Prostate gland (tissue), 2 donors: ENCODE measurements at places on chromosomes 16 and 17. TPM values are rescaled to one million over a fixed set of nuclear protein-coding genes. Genes with fewer than 3 reads are reported as not detected.

DNA sequence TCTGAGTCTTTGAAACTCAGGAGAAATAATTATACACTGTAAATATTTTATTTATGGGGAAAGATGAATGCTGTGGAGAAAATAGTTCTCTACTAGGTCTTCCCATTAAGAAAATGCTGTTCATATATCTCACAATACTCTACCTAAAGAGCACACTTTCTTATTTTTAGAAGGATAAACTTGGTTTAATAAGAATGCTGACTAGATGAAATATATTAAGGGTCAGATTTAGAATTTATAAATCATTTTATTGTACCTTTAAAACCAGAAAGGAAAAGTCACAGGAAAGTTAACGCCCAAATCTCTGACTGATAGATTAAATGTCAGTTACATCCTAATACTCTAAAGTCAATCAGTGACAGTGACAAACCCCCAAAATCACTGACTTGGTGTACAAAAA, 48.7 kb downstream of the SLC6A4 start:
- H3K27ac ChIP-seq = no peak overlapping the region
- H3K4me3 ChIP-seq = no peak overlapping the region
- no peaks in the 10 kb centered on the region for H3K4me1 ChIP-seq

- no peak overlapping the region for H3K4me3 ChIP-seq
- peaks cover 3% of the 10 kb centered on the region for H3K36me3 ChIP-seq
- H3K27ac ChIP-seq = no peak overlapping the region
- no peaks in the 10 kb centered on the region for H3K4me1 ChIP-seq
Measured at GRCh38 chr17:80882323-80882722, 109.3 kb upstream of the CHMP6 start.

SLC38A8 gene
- not detected for total RNA-seq

GRCh38 chr17:73646409-73647300, 2.4 kb upstream of the SDK2 start:
- DNase-seq = no peak
- H3K36me3 ChIP-seq = no peaks in the 10 kb centered on the region
- no peaks in the 10 kb centered on the region for H3K27me3 ChIP-seq
- no peak overlapping the region for H3K27ac ChIP-seq
- no peaks in the 10 kb centered on the region for H3K4me1 ChIP-seq

DNA sequence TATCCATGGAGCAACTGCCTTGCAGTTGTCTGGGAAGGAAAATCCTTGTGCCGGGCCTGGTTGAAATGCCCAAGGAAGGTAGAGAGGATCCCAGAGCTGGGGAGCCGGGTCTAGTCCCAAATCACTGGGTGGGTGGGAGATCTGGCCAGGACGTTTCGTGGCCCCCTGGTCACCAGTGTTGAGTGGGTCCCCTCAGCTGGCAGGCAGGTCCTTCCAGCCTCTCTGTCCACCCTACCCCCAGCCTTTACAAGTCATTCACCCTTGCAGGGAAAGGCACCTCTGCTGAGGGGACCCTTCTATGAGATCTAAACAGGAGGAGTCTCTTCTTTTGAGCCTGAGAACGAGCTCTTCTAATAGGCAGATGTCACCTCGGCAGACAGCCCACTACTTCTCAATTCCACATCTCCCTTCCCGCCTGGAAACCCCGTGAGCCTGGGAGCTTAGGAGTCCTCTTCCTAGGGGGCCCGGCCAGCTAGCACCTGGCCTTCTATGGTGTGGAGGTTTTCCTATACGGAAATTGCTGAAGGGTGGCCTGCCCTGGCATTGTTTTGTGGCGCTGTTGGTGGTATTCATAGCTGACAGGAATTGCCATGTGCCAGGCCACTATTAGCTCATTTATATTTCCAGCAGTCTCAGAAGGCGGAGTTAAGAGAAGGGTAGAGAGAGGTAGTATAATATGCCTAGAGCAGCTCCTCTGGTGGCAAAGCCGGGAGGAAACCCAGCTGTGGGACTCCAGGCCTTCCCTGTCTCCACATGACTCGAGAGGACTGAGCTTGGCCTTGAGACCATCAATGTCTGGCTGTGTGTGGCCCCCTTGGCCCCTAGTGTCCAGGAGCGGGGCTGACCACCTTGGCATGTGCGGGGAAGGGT, 13.3 kb downstream of the MPRIP start:
- H3K4me1 ChIP-seq = peaks cover 12% of the 10 kb centered on the region
- no peak for DNase-seq
- no peaks in the 10 kb centered on the region for H3K27me3 ChIP-seq
- peak overlapping the region; percentile 44 for H3K27ac ChIP-seq

PARD6A gene
- total RNA-seq = 13.7 TPM

ASPHD1 gene
- total RNA-seq = 1.2 TPM

GRCh38 chr16:4064950-4065352, 51.3 kb downstream of the ADCY9 start:
- DNase-seq = no peak
- no peak overlapping the region for H3K27ac ChIP-seq
- H3K27me3 ChIP-seq = no peaks in the 10 kb centered on the region
- no peak overlapping the region for H3K4me3 ChIP-seq

DNA sequence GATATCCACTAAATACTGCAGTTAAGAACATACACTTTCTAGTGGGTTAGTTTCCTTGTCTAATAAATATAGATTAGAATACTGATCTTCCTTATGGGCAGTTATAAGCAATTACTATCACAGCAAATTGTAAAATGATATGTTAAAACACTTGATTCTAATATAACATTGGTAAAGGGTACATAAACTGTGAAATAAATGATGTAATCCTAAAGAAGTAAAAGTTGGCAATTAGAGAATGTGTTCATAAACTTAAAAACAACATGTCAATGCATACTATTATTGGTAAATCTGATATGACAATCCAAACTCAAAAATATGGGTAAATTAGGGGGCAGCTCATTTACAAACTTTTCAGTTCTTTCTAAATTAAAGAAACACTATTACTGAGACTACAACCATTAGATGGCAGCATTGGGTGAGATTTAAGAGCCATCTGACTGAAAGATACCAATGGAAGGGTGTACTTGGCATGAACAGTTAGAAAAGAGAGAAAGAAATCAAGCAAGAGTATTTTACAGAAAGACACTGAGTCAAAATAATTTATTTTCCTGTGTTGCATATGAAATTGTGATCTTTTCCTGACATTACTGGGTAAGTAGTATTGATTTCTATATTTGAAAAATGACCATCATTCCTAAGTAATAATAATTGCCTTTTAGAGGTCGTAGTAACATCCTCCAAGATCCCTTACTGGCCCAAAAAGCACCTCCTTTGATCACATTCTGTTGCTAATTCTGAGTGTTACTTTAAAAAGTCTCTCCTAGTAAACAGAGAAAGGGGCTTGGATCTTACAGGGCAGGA, 119.6 kb downstream of the SPAG9 start:
- no peaks in the 10 kb centered on the region for H3K27me3 ChIP-seq
- no peak overlapping the region for H3K27ac ChIP-seq
- H3K36me3 ChIP-seq = no peaks in the 10 kb centered on the region

GRCh38 chr16:89798832-89799370, 17.5 kb downstream of the FANCA start:
- DNase-seq = no peak
- no peak overlapping the region for H3K4me3 ChIP-seq
- no peak overlapping the region for H3K27ac ChIP-seq
- no peaks in the 10 kb centered on the region for H3K36me3 ChIP-seq
- H3K27me3 ChIP-seq = no peaks in the 10 kb centered on the region

DNA sequence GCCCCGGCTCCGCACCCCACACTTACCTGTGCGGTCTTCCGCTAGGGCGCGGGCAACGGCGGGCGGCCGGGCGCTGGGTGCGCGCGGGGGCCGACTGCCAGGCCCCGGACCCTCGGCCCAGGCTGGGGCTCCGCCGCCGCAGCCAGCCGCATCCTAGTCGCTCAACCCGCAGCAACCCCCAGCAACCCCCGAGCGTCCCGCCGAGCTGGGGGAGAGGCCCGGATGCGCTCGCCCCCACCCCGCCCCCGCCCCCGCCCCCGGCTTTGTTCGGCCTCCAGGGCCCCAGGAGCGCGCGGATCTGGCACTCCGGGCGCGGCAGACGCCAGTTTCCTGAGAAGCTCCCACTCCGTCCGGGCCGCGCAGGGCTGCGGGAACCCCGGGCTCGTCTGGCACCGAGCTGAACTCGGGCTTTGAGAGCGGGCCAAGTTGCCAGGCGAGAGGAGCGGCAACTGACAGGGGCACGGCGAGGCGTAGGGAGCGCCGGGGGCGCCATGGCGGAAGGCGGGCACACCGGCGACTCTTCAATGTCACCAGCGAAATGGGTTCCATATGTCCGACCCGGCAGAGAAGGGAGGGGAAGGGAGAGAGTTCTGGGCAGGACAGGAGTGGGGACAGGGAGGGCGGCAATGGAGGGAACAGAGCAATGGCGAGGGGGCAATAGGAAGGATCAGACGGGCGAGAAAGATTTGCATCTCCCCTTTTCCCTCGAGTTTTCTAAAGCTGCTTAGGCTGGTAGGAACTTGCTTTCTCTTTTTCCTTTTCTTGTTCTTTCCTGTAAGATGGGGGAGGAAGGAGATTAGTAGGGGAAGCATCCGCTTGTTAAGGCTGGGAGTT, 13.7 kb downstream of the HOXB4 start:
- no peaks in the 10 kb centered on the region for H3K36me3 ChIP-seq
- H3K27ac ChIP-seq = peak overlapping the region; percentile 39
- peak overlapping the region; percentile 37 for H3K4me3 ChIP-seq
- DNase-seq = no peak
- H3K27me3 ChIP-seq = peaks cover 4% of the 10 kb centered on the region

GRCh38 chr16:1877089-1877488, 5.1 kb upstream of the MEIOB start:
- H3K36me3 ChIP-seq = no peaks in the 10 kb centered on the region
- H3K4me1 ChIP-seq = no peaks in the 10 kb centered on the region
- H3K27me3 ChIP-seq = no peaks in the 10 kb centered on the region
- no peak overlapping the region for H3K4me3 ChIP-seq
- no peak overlapping the region for H3K27ac ChIP-seq
- no peak for DNase-seq

- no peak overlapping the region for H3K4me3 ChIP-seq
- H3K4me1 ChIP-seq = no peaks in the 10 kb centered on the region
- no peak for DNase-seq
- no peak overlapping the region for H3K27ac ChIP-seq
- H3K36me3 ChIP-seq = no peaks in the 10 kb centered on the region
Measured at GRCh38 chr17:66889480-66890230, 54.7 kb downstream of the CACNG5 start.

DNA sequence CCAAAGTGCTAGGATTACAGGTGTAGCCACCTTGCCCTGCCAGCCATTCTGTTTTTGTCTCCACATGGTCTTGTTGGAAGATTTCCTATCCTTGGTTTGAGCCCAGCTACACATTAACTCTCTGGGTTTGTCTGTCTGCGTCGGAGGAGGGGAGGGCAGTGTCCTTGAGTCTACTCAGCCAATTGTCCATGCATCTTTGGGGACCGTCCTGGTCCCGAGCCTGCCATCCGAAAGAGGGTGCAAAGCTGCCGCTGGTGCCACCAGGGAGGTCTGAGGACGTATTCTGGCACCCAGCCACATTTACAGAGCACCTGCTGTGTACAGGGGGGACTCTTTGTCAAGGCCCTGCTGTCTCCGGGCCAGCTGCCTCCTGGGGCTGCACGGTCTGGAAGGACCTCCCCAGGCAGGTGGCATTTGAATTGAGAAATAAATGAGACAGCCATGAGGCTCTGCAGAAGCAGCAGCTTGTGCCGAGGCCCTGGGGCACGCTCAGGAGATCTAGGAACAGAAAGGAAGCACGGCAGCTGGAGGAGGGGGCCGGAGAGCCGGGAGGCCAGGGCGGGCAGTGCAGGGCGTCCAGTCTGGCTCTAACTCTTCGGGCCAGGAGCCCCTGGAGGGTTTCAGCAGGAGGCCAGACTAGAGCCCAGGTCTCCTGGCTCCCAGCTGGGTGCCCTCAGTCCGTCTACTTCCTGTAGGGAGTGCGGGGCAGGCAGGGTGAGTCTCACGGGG, 1.5 kb downstream of the CYBA start:
- no peak overlapping the region for H3K27ac ChIP-seq
- DNase-seq = no peak
- H3K4me1 ChIP-seq = no peaks in the 10 kb centered on the region
- H3K4me3 ChIP-seq = no peak overlapping the region
- H3K36me3 ChIP-seq = no peaks in the 10 kb centered on the region
- H3K27me3 ChIP-seq = no peaks in the 10 kb centered on the region

NEUROD2 gene
- total RNA-seq = not detected

GRCh38 chr16:74281300-74281699, 15.3 kb upstream of the PSMD7 start:
- no peak overlapping the region for H3K27ac ChIP-seq
- no peak overlapping the region for H3K4me3 ChIP-seq

MPV17L gene
- 13.5 TPM for total RNA-seq

DNA sequence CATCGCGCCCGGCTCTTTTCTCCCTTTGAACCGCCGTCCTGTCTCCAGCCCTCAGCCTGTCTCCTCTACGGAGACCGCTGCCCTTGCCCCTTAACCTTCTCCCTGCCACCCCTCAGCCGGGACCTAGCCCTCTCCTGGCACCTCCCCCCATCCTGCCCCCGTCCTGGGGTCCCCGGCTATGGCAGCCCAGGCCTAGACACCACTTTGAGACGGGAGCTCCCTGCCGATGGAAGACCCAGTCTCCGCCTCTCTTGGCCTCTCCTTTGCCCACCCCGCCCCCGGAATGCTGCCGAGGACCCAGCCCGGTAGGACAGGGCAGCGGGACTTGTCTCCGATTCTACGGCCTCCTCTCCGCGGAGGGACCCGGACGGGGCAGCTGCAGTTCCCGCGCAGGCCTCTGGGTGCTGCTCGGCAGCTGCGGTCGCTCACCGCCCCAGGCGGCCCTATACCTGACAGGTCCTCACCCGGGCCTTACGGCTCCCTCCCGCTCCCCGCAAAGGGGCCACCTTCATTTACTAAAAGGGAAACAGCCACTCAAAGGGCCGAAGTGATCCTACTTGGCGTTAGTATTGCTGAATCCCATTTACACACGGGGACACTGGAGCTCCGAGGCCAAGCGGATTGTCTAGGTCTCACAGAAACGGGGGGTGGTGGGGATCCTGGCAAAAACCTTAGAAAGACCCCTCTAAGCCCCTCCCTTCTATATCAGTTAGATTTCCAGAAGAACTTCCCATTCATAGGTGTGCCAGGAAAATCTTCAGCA, 32.6 kb upstream of the TAC4 start:
- no peaks in the 10 kb centered on the region for H3K27me3 ChIP-seq
- DNase-seq = peak; percentile 58
- no peaks in the 10 kb centered on the region for H3K4me1 ChIP-seq
- no peak overlapping the region for H3K27ac ChIP-seq
- no peak overlapping the region for H3K4me3 ChIP-seq

DNA sequence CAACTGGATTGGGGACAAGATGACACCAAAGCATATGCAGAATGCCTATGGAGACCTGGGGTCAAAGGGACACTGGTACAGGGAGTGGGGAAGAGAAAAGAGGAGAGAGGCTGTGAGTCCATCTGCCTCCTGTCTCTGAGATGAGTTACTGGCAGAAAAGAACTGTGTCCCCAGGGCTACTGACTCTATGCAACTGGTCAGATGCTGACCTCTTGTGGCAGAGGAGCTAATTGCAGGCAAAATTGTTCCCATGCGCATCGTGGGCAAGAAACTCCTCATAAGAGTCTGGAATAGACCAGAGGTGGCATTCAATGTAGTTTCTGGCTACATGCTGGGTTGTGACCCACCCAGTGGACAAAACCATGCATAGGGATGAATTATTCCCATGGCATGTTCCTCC, 26.1 kb upstream of the MLKL start:
- no peaks in the 10 kb centered on the region for H3K27me3 ChIP-seq
- no peak overlapping the region for H3K27ac ChIP-seq
- H3K4me3 ChIP-seq = no peak overlapping the region
- no peaks in the 10 kb centered on the region for H3K4me1 ChIP-seq
- no peaks in the 10 kb centered on the region for H3K36me3 ChIP-seq

CALB2 gene
- 2.4 TPM for total RNA-seq

ORAI3 gene
- total RNA-seq = 114 TPM
